ENCODE measurements at places on chromosomes 12 and 14.

GRCh38 chr12:24948757-24949722 is at the start of gene BCAT1:
BCAT1 (minus strand) TSS chr12:24949101; CDS start chr12:24948932, 169 bp downstream.
- peak; percentile 55 for DNase-seq

DNA sequence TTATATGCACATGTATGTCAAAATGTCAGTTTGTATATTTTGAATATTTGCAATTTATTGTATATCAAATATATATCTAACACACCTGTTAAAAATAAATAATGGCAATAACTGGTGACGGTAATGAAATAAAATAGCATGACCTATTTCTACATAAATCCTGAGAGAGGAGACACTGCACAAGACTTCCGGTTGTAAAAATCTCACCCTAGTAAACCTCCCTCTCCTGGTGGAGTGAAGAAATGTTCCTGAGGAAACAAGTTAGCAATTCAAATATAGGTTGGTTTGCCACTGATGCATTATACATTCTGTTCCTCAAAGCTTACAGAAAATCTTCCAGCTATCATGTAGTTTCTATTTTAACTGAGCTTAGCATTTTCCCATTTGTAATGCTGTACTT is 166.1 kb upstream of the SYT10 start:
- no peak for DNase-seq

GRCh38 chr14:36134038-36134437 is 42.5 kb downstream of the PTCSC3 start:
- DNase-seq = no peak

DNA sequence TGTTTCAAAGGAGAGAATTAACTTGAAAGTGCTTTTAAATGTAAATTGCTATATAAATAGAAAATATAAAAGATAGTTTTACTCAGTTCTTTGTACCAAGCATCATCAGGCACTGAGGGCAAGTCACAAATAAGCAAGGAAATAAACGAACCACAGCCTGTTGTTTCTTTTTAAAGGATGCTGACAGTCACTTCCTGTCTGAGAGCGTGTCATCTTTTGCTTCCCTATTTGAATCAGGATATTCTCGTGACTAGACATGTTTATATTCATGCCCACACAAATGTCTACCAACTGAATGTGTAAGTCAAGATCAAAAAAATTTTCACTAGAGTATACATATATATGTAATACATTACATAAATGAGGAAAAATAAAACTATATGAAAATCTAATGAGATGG is 31.4 kb upstream of the SLC2A13 start:
- no peak for DNase-seq

GRCh38 chr12:47776471-47777143 is 3.6 kb downstream of the SLC48A1 start:
- no peak for DNase-seq
